ENCODE measurements at places on chromosomes 13 and 19. TPM values are rescaled to one million over a fixed set of nuclear protein-coding genes. Genes with fewer than 3 reads are reported as not detected.

Gene KCNN4
- 43.0 TPM for total RNA-seq

Gene SIGLEC9
- 6.8 TPM for total RNA-seq

Gene ARL11
- 1.4 TPM for total RNA-seq

Gene RINL
- 8.7 TPM for total RNA-seq

Gene MISP3
- total RNA-seq: 7.9 TPM

DNA sequence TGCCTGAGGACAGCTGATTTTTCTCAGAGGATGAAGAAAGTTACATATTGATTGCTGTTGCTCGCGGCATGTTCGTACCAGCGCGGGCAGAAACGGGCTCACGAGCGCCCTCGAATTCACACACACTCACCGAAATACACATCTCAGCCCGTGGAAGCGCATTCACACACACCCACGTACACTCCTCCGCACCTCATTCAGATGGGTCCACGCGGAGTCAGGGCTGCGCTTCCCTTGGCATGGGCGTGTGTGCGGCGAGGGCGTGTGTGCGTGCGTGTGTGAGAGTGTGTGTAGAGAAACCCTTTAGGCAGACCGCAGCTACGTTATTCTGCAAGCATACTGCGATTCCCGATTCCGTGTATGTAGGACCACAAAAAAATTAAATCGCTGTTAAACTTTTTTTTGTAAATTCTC lies 2.1 kb upstream of the PCDH17 start:
- H3K4me3 ChIP-seq: peak overlapping the region; percentile 45
- DNase-seq: no peak

DNA sequence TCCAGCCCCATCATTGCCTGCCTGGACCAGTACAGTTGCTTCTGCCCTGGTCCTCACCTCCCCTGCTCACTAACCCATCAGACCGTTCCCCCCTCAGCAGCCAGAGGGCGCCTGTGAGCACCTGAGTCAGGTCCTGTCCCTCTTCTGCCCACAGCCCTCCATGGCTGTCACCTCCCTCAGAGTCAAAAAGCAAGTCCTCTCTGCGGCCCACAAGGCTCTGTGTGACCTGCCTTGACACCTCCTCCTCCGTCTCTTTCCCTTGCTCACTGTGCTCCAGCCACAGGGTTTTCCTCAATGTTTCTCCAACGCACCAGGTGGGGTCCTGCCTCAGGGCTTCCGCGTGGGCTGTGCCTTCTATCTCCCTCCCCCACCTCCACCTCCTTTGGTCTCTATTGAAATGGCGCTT lies 29.4 kb upstream of the PTPRS start:
- H3K36me3 ChIP-seq: no peaks in the 10 kb centered on the region
- peak; percentile 34 for DNase-seq
- no peak overlapping the region for H3K27ac ChIP-seq
- H3K4me3 ChIP-seq: no peak overlapping the region
- no peaks in the 10 kb centered on the region for H3K27me3 ChIP-seq

- H3K27ac ChIP-seq: no peak overlapping the region
- H3K4me3 ChIP-seq: no peak overlapping the region
- H3K4me1 ChIP-seq: no peaks in the 10 kb centered on the region
- no peak for DNase-seq
- no peaks in the 10 kb centered on the region for H3K36me3 ChIP-seq
Observed at GRCh38 chr19:30757837-30758617, 385.8 kb downstream of the ZNF536 start.

DNA sequence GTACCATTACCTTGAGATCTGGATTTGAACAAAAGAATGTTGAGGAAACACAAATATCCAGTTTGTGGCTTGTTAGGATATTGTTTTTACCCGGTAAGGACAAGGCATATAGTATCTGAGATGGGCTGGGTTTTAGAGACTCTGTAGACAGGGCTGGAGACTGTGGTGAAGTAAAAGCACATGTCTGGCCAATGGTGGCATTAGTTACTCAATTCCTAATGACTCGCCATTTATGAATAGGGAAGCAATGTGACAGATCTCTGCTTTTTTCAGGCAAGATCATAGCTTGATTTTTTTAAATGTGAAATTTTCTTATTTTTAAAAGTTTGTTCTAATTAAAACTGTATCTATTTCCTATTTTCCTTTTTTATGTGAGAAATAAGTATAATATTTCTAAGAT lies 371.1 kb upstream of the SPRY2 start:
- no peaks in the 10 kb centered on the region for H3K27me3 ChIP-seq
- H3K36me3 ChIP-seq: no peaks in the 10 kb centered on the region
- H3K27ac ChIP-seq: no peak overlapping the region
- DNase-seq: no peak
- no peak overlapping the region for H3K4me3 ChIP-seq

GRCh38 chr13:71853725-71854124 lies 13.3 kb downstream of the DACH1 start:
- no peaks in the 10 kb centered on the region for H3K27me3 ChIP-seq
- no peaks in the 10 kb centered on the region for H3K36me3 ChIP-seq
- no peak for DNase-seq

GRCh38 chr13:40968416-40969000 lies 50.6 kb downstream of the ELF1 start:
- no peak overlapping the region for H3K4me3 ChIP-seq
- no peak for DNase-seq
- H3K4me1 ChIP-seq: peaks cover 76% of the 10 kb centered on the region
- H3K27me3 ChIP-seq: no peaks in the 10 kb centered on the region
- H3K36me3 ChIP-seq: no peaks in the 10 kb centered on the region

- no peaks in the 10 kb centered on the region for H3K27me3 ChIP-seq
- no peak for DNase-seq
- H3K4me1 ChIP-seq: peaks cover 23% of the 10 kb centered on the region
- no peaks in the 10 kb centered on the region for H3K36me3 ChIP-seq
- H3K4me3 ChIP-seq: peak overlapping the region; percentile 97
Observed at GRCh38 chr19:17469092-17469480, 1.2 kb upstream of the SLC27A1 start.

DNA sequence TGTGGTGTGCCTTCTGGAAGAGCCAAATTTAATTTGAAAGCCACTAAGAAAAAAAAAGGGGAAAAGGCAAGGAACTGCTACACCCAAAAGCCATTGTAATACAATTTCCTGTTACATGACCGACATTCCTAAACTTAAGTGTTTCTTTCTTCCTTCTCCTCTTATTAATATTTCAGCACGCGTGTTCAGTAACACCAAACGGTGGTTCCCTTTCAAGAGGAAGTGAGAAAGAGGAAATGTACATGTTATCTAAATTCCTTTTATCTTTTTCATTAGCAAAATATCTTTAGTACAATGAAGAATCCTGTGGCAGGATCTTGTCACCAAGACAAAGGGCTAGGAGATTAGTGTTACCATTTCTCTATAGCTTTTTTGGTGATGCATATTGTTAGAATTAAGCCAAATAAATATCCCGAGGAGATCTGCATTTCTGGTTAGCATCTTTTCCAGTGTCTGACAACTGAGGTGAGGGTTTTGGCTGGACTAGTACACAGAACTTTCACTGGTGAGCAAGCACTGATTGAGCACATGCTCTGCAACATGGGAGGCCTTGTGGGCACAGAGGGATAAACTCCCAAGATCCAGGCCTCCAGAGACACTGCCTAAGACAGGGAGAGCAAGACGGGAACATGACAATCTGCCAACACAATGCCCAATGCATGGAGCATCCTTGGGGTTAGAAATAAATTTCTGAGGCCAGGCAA lies 22.1 kb downstream of the LATS2 start:
- no peaks in the 10 kb centered on the region for H3K27me3 ChIP-seq
- peaks cover 28% of the 10 kb centered on the region for H3K4me1 ChIP-seq
- no peak overlapping the region for H3K4me3 ChIP-seq
- no peak for DNase-seq

DNA sequence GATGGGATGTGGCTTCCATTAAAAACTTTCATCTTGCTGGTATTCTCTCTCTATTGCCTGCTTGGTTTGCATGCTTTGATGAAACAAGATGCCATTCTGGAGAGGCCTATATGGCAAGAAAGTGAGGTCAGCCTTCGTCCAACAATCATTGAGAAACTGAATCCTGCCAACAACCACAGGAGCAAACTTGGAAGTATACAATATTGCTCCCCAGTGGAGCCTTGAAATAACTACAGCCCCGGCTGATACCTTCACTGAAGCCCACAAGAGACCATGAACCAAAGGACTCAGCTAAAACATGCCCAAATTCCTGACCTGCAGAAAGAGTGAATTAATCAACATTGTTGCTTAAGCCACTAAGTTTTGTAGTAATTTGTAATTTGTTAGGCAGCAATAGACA lies 82.5 kb upstream of the FGF14 start:
- no peaks in the 10 kb centered on the region for H3K27me3 ChIP-seq
- DNase-seq: no peak
- no peak overlapping the region for H3K4me3 ChIP-seq
- no peak overlapping the region for H3K27ac ChIP-seq

DNA sequence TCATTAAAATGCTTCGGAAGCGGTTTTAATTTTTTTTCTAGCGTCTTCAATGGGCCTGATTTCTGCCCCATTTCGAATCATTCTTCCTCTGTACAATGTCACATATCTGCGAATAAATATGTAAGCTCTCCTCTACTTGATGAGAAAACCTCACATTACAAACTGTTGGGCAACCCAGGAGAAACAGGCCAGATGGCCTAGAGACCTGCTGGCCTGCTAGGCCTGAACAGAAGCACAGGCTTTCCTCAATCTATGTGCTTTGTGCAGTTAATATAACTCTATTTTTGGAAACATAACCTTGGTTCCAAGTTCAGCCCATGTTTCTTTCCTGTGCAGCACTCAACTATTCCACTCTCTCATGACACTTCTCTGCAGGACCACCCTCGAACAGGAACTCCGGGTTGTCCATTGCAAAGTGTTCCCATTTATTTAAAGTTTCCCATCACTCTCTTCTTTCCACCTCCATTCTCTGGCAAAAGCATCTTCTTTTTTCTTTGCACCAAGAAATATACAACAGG lies 42.0 kb downstream of the DCLK1 start:
- H3K27ac ChIP-seq: no peak overlapping the region
- no peaks in the 10 kb centered on the region for H3K4me1 ChIP-seq
- no peaks in the 10 kb centered on the region for H3K36me3 ChIP-seq
- no peaks in the 10 kb centered on the region for H3K27me3 ChIP-seq
- no peak overlapping the region for H3K4me3 ChIP-seq

- H3K27ac ChIP-seq: peak overlapping the region; percentile 18
- no peaks in the 10 kb centered on the region for H3K4me1 ChIP-seq
- DNase-seq: no peak
- no peak overlapping the region for H3K4me3 ChIP-seq
- peaks cover 87% of the 10 kb centered on the region for H3K36me3 ChIP-seq
Observed at GRCh38 chr19:11331502-11331901, 8.0 kb downstream of the RAB3D start.

- H3K36me3 ChIP-seq: no peaks in the 10 kb centered on the region
- no peak for DNase-seq
- no peak overlapping the region for H3K27ac ChIP-seq
- H3K27me3 ChIP-seq: no peaks in the 10 kb centered on the region
- H3K4me1 ChIP-seq: no peaks in the 10 kb centered on the region
- H3K4me3 ChIP-seq: no peak overlapping the region
Observed at GRCh38 chr13:99246100-99246499, 12.1 kb downstream of the GPR18 start.

DNA sequence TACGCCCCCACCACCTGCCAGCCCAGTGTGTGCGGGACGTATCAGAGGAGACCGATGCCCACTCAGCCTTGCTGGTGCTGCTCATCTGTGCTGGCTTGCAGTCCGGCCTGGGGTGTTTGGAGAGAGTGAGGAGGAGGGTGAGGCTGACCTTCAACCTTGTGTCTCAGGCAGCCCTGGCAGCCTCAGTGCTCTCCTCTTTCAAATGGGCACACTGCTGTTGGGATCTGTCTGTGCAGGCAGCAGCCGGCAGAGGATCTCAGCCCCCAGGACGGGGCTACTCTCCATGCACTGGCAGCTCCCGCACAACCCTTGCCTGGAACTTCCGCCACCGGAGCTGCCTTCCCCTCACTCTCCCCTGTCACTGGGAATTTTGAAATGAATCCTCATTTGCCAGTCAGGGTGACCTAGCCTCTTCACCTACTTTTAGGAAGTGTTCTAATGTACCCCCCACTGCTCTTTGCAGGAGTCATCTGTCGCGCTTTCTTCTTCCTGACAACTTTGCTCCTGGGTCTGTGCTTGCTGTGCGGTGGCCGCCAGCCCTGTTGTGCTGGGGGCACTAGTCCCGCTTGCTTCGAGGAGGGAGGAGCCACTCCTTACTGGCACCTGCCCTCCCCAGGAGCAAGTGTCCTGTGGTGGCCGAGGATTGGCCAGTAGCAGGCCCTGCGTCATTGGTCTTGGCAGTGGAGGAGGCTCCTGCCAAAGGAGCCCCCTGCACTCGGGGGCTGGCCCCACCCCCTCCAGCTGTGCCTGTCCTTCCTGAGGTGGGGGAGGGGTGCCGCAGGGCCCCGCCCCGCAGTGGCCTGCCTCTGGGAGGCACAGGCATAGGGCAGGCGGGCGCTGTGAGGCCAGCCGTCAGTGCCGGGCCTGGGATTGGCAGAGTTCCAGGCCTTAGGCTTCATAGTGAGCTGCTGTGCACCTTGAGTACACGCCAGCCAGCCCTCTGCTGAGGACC lies 53.4 kb downstream of the TSSK6 start:
- no peaks in the 10 kb centered on the region for H3K27me3 ChIP-seq
- peak overlapping the region; percentile 78 for H3K27ac ChIP-seq
- peaks cover 83% of the 10 kb centered on the region for H3K4me1 ChIP-seq
- no peak overlapping the region for H3K4me3 ChIP-seq

GRCh38 chr13:110616103-110617101 lies 1.1 kb downstream of the NAXD start:
- no peaks in the 10 kb centered on the region for H3K27me3 ChIP-seq
- H3K4me1 ChIP-seq: peaks cover 20% of the 10 kb centered on the region
- H3K27ac ChIP-seq: peak overlapping the region; percentile 88
- peak; percentile 57 for DNase-seq
- no peaks in the 10 kb centered on the region for H3K36me3 ChIP-seq
- H3K4me3 ChIP-seq: peak overlapping the region; percentile 77

GRCh38 chr19:7982651-7983099 lies 22.8 kb downstream of the ELAVL1 start:
- peaks cover 93% of the 10 kb centered on the region for H3K36me3 ChIP-seq
- no peak for DNase-seq
- no peak overlapping the region for H3K4me3 ChIP-seq
- no peaks in the 10 kb centered on the region for H3K27me3 ChIP-seq
- peak overlapping the region; percentile 68 for H3K27ac ChIP-seq
- H3K4me1 ChIP-seq: peaks cover 12% of the 10 kb centered on the region

GRCh38 chr19:45971260-45971902 lies 2.3 kb downstream of the NOVA2 start:
- DNase-seq: no peak
- H3K27me3 ChIP-seq: peaks cover 26% of the 10 kb centered on the region
- peaks cover 7% of the 10 kb centered on the region for H3K36me3 ChIP-seq
- H3K27ac ChIP-seq: peak overlapping the region; percentile 85
- peaks cover 12% of the 10 kb centered on the region for H3K4me1 ChIP-seq
- H3K4me3 ChIP-seq: peak overlapping the region; percentile 52

GRCh38 chr19:55071129-55071502 lies 4.6 kb upstream of the EPS8L1 start:
- no peak for DNase-seq
- no peaks in the 10 kb centered on the region for H3K36me3 ChIP-seq
- no peak overlapping the region for H3K4me3 ChIP-seq
- H3K27ac ChIP-seq: no peak overlapping the region
- peaks cover 3% of the 10 kb centered on the region for H3K4me1 ChIP-seq
- H3K27me3 ChIP-seq: no peaks in the 10 kb centered on the region

DNA sequence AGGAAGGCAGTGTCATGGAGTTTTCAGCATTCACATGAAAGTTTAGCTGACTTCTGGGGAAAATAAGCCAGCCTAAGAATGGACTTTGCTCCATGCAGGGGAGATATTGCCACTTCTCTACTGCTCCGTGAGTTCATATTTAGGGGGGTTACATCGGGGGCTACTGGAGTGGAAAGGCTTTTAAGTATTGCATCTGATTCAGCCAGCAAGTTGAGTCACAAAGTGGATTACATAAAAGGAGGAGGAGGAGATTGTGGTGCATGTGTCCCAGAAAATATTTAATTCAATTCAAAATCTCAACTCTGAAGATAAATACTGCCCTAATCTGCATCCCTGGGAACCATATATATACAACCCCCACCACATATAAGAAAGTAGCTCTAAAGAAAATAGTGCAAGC lies 617.2 kb downstream of the DCT start:
- no peak overlapping the region for H3K27ac ChIP-seq
- H3K36me3 ChIP-seq: no peaks in the 10 kb centered on the region
- no peaks in the 10 kb centered on the region for H3K4me1 ChIP-seq
